Activated naive CD4-positive, alpha-beta T cell (primary cell): ENCODE measurements at places on chromosomes 5 and 9.

GRCh38 chr5:88770276-88771257 is 112.4 kb downstream of the MEF2C start:
- no peak for DNase-seq

DNA sequence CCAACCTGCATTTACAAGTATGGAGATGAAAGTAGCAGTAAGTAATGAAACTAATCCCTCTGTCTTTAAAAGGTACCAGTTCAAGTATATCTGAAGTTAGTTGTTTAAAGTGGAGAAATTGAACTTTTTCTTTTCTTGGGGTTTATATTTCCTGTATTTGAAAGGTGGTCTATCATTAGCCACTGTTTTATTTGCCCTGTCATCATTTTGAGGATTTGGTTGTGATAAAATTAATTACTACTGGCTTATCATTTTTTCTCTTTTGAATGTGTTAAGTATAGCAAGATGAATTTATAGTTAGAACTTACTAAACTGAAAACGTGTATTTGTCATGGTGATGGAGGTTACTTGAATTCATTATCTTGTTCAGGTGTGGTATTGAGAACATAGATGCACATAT is 25.1 kb downstream of the NCBP1 start:
- DNase-seq, result no peak

DNA sequence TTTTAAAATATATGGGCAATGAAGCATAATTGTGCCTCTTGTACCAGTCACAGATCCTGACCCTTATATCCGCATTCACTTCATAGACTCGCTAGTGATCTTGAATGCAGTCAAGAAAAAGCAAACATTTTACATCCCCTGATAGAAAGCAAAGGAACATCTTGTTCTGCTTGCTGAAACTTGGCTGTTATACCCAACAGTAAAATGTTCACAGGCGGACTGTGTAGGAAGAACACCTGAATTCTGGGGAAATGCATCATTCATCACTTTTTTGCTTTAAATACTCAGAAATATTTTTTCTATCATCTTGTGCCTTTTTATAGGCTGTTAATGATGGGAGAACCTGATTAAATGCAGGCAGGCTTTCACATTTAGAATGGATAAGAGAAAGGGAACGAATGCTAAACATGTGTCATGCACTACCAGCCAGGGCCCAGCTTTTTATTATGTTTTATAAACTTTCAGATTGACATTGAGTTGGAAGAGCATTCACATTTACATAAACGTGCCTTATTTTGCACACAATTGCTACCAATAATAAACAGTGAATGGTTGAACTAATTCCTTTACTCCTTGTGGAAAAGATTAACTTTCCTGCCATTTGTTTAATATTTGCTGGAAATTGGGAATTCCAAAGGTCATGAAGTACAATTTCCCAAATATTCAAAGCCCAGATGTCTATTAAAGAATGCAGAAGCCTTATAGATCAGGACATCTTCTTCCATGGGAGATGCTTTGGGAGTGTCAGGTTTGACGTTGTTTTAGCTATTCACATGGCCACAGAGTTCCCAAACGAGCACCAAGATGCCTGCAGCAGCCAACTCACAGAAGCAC is 756.2 kb downstream of the TLE1 start:
- no peak for DNase-seq

DNA sequence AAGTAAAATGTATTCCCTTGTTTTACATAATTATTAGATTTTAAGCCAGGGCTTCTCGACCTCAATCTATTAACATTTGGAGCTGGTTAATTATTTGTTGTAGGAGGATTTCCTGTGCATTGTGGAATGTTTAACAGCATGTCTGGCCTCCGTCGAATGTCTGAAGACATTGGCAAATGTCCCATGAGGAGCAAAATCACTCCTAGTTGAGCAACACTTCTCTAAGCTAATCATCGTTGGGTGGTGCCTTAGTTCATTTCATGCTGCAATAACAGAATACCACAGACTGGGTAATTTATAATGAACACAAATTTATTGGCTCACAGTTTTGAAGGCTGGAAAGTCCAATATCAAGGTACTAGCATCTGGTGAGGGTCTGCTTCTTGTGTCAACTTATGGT is 13.4 kb upstream of the VPS13A start:
- DNase-seq, result no peak
